ENCODE measurements at places on chromosomes 3 and 15.

GRCh38 chr3:30577788-30578187, 28.6 kb upstream of the TGFBR2 start:
- DNase-seq: no peak

- DNase-seq: no peak
Observed at GRCh38 chr15:62553911-62554563, 389.0 kb upstream of the C2CD4B start.

- DNase-seq: no peak
Observed at GRCh38 chr15:29825227-29825626, 3.0 kb upstream of the TJP1 start.

DNA sequence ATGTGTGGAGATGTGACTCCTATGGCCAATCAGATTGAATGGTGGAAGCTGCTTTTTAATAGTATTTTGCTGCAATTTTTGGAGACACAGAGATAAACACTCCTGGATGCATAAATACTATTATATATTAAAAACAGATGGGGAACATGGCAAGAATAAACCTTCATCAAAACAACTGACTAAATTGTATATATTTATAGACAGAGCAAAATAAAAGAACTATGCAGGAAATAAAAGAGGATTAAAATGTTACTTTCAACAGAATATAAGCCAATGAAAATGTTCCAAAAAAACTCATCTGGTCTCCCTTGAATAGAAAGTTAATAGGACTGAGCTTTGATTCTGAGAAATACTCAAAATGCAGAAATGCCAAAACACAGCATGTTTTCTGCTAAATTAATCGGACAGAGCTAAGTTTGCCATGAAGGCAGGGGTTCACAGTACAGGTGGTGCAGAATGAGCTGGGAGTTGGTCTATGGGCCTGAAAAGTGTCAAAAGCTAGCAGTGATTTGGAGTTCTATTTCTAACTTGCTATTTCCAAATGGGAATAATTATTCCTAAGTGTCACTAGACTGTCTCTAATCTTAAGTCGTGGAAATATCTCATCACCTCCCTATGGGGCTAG, 227.2 kb downstream of the CNTN3 start:
- no peak for DNase-seq

GRCh38 chr15:61871926-61872522, 188.2 kb downstream of the VPS13C start:
- DNase-seq: peak; percentile 20

GRCh38 chr3:99863588-99863987, 45.9 kb downstream of the CMSS1 start:
- DNase-seq: no peak

GRCh38 chr3:195075941-195076875, 194.8 kb downstream of the XXYLT1 start:
- no peak for DNase-seq

GRCh38 chr3:69785769-69786320, 46.6 kb downstream of the MITF start:
- no peak for DNase-seq

DNA sequence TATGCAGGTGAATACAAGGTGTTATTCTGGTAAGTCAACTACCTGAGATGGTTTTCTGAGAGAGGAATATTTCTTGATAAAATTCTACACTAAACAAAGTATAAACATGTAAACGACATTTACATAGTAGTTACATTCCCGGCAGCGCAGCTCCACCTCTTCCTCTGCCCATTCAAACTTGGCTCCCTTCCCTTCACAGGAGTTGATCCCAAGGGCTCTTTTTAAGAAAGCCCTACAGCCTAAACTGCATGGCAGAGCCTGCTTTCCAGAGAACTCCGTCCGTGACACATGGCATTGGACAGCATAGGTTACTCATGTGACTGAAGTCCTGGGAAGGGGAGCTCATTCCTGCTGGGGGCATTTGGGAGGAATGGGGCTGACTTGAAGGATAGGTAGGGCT, 22.0 kb upstream of the LCTL start:
- DNase-seq: no peak

- no peak for DNase-seq
Observed at GRCh38 chr15:41979493-41980266, 7.3 kb upstream of the EHD4 start.

DNA sequence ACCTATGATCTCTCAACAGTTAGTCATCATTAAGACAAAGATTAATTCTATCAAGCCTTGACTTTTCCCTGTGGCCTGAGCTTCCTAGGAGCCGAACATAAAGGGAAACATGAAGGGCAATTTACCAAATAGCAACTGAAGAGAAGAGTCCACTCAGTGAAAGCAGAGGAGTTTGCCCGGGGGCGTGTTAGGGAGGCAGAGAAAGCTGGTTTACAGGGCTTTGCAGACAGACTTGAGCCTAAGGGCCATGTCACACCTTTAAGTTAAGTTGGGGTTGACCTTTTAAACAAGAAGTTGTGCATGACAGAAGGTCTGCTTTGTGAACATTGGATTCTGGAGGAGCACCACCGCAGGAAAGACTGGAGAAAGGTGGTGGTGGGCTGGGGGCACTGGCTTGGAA, 701.8 kb upstream of the CFAP20DC start:
- no peak for DNase-seq

GRCh38 chr3:119063471-119063870, 28.8 kb upstream of the IGSF11 start:
- no peak for DNase-seq

GRCh38 chr3:127389420-127389819, 101.6 kb upstream of the PRR20G start:
- DNase-seq: no peak

- no peak for DNase-seq
Observed at GRCh38 chr3:154428286-154429206, 1.4 kb downstream of the GPR149 start.

- DNase-seq: peak; percentile 89
Observed at GRCh38 chr3:142501004-142501926, 53.4 kb upstream of the XRN1 start.

DNA sequence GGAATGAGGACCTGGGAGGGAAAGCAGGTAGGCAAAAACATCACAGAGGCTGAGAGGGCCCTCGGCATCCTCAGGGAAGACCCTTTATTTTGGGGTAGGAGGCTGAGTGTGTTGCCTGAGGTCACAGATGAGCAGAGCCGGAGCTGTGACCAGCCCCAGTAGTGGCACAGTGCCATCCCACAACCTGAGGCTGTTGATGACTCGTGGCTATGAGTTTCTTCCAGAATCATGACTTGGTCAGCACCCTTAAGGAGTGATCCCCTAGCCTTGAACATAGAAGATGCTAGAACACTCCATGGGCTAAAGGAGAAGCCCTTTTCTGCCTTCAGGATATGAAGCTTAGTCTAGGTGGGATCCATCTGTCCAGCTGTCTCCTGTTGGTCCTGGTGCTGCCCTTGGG, 19.5 kb upstream of the CXCR6 start:
- peak; percentile 81 for DNase-seq

DNA sequence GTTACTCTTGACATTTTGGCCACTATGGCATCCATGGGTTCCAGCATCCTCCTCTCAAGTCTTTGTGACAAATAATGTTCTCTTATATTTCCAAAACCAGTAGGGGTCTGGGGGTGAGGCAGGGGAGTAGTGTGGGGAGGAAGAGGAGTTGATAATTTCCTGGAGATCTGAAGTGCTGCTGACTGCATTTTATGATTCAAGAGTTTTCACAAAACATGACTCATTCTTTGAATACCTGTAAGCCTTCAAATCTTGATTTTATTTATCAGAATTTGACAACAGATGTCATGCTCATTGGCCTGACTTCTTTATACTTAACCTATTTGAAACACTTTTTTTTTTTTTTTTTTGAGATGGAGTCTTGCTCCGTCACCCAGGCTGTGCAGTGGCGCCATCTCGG, 98.8 kb upstream of the PLXND1 start:
- no peak for DNase-seq

DNA sequence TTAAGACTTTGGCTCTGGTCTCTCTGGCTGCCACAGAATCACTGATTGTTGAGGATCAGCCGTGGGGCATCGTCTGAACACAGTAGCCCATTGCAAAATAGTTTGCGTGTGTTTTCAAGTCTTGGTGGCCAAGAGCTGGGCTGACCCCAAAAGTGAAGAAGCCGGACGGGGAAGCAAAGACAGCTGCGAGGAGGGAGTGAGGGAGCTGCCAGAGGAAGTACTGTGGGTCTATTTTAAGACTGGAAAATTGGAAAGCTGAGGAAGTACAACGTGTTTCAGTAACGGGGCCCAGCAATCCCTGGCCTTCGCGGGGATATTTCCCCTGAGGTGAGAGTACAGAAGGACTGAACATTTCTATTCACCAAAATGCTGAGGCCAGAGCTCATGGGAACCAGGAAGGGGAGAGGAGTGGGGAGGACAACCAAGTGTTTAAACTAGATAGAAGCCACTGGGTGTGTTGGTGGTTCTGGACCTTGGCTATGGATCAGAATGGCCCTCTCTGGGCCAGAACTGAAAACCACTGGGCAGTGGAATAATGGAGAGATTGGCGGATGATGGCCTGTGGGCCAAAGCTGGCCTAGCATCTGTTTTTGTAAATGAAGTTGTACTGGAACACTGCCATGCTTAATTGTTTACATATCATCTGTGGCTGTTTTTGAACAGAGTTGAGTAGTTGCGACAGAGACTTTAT, 34.1 kb upstream of the LIMD1 start:
- DNase-seq: peak; percentile 42

GRCh38 chr3:62436785-62437184, 63.4 kb upstream of the FEZF2 start:
- no peak for DNase-seq

GRCh38 chr15:88179562-88179961, 77.0 kb downstream of the NTRK3 start:
- no peak for DNase-seq

DNA sequence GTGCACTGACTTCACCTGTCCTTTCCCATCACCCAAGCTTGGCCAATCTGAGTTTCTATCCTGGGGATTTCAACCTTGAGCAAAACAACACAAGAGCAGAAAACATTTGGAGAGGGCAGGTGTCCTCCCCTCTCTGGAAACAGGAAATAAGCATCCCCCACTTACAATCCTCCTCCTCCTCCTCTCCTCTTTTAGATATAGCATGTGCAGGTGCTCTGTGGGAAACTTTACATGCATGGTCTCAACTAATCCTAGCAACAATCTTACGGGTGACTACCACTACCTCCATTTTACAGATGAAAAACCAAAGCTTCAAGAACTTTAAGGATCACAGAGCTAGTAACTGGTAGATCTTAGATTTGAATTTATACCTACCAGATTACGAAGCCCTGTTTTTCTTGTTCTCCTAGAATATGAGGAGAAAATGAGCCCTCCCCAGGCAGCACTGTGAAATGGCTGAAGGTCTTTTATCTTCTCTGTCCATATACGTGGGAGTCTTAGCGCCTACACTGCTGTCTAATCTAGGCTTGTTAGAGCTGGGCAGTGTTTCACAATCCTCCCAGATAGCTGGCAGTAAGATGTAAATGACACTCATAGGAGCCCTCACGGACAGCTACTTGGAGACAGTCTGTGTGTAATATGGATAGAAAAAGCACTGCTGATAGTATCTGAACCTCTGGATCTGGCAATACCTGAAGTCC, 301.2 kb upstream of the PROK2 start:
- DNase-seq: peak; percentile 6

GRCh38 chr3:12660196-12660595, 3.7 kb downstream of the RAF1 start:
- no peak for DNase-seq

DNA sequence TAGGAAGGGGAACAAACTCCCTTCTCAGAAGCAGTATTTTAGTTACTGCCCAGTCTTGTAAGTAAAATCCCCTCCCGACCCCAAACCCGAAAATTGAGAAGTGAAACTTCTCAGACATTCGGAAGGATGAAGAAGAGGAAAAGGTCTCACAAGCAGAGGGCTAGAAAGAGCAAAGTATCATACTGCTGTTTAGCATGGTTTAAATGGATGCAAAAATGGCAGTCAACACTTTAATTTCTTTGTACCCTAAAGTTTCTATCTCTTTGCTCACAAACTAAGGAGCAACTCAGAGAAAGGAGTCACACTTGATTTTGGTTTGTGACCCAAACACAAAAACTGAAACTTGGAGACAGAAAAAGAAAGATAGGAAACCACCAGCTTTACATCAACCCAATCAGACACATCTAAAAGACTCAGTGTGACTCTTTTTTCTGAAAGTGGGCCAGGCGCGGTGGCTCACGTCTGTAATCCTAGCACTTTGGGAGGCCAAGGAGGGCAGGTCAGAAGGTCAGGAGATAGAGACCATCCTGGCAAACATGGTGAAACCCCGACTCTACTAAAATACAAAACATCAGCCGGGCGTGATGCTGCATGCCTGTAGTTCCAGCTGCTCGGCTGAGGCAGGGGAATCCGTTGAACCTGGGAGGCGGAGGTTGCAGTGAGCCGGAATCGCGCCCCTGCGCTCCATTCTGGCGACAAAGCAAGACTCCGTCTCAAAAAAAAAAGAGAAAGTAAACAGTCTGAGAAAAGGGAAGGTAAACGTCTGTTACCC, 63.2 kb upstream of the ATP11B start:
- no peak for DNase-seq

DNA sequence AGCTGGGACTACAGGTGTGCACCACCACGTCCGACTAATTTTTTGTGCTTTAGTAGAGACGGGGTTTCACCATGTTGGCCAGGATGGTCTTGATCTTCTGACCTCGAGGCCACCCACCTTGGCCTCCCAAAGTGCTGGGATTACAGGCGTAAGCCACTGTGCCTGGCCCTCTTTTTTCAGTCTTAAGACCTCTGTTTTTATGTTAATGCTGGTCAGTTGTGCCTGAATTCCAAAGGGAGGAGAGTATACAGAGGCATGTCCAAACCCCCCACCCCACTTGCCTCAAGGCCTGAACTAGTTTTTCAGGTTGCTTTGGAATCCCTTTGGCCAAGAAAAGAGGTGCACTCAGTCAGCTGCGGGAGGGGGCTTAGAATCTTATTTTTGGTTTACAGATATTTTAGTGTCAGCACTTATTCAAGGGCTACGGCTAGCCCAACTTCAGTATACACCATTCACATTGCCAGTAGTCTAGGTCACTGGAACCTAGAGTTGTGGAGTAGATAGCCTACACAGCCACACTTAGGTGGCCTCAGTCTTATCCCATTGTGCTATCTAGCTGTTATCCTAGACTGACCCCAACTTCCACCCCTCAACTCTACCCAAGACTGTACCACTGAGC, 128.0 kb upstream of the TPM1 start:
- no peak for DNase-seq

GRCh38 chr3:146921693-146922092, 316.5 kb upstream of the PLSCR5 start:
- DNase-seq: no peak

DNA sequence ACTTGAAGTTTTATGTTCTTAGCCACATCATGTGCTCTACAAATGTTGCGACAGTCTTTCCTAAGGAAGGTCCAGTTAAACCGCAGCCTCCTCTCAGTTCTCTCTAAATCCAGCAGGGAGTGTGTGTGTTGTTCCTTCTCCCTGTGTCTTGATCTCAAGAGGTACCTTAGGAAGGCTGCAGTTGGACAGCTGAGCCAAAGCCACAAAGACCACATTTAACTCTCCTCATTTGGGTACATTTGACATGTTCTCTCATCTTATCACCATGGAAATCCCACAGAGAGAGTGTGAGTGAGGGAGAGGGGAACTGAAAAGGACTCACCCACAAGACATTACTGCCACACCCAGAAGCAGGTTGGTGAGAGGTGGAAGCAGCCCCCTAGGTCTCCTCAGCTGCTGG, 79.5 kb downstream of the CD200R1L start:
- DNase-seq: no peak

- no peak for DNase-seq
Observed at GRCh38 chr3:50271314-50271936, 2.5 kb downstream of the SEMA3B start.

Measured in IMR-90 (cell line).